Muscle of leg (tissue), 16 donors: ENCODE measurements at places on chromosomes 1 and 21. TPM values are rescaled to one million over a fixed set of nuclear protein-coding genes. Genes with fewer than 3 reads are reported as not detected.

Gene NBPF26
- 36.3 TPM for total RNA-seq

Gene PWP2
- total RNA-seq = 2.4 TPM

Gene HPCAL4
- total RNA-seq = 1.8 TPM

Gene CD84
- total RNA-seq = 2.0 TPM

Gene OR2M3
- total RNA-seq = not detected

DNA sequence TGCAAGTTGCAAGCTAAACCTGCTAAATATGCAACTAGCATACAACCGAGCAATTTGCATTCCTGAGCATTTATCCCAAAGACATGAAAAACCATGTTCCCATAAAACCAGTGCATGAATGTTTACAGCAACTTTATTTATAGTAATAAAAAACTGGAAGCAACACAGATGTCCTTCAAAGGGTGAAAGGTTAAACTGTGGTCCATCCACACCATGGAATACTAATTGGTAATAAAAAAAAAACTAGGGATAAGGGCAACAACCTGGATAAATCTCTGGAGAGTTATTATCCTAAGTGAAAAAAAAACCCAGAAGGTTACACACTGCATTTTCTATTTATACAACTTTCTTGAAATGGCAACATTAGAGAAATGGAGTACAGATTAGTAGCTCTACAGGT is 474.1 kb downstream of the SMYD3 start:
- H3K36me3 ChIP-seq = no peaks in the 10 kb centered on the region
- DNase-seq = no peak
- no peaks in the 10 kb centered on the region for H3K27me3 ChIP-seq
- no peak overlapping the region for H3K4me3 ChIP-seq
- H3K4me1 ChIP-seq = no peaks in the 10 kb centered on the region

DNA sequence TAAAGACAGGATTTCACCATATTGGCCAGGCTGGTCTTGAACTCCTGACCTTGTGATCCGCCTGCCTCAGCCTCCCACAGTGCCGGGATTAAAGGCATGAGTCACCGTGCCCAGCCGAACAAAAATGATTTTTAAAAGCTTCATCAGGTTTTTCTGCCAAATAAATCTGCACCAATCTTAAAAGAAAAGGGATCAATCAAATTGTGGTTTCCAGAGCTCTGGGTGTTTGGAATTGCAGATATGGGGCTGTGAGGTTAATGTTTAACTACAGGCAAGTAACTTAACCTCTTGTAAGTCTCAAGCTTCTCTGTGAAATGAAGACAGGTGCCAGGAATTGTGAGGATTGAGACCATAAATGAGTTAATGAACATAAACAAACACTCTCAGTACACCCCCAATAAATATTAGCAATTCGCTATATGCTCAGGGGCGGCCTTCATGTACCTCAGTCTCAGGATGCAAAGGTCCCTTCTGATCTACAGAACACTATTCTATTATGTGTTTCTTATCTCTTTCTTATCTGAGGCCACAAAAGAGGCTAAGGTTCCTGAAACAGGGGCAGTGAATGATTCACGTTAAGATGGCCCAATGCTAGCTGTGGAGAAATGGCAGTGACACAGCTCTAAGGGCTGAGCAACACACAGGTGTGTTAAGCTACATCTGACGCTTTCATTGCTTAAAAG is 7.1 kb upstream of the GNPAT start:
- no peak for DNase-seq
- peaks cover 12% of the 10 kb centered on the region for H3K4me1 ChIP-seq
- H3K27me3 ChIP-seq = no peaks in the 10 kb centered on the region
- H3K27ac ChIP-seq = no peak overlapping the region
- H3K4me3 ChIP-seq = no peak overlapping the region
- peaks cover 21% of the 10 kb centered on the region for H3K36me3 ChIP-seq

- peak; percentile 24 for DNase-seq
- no peak overlapping the region for H3K27ac ChIP-seq
- no peak overlapping the region for H3K4me3 ChIP-seq
Measured at GRCh38 chr1:231807541-231807940, 181.0 kb downstream of the DISC1 start.

- no peak overlapping the region for H3K4me3 ChIP-seq
- peaks cover 41% of the 10 kb centered on the region for H3K36me3 ChIP-seq
- H3K27ac ChIP-seq = no peak overlapping the region
- no peaks in the 10 kb centered on the region for H3K4me1 ChIP-seq
Measured at GRCh38 chr1:27816921-27817630, 13.5 kb upstream of the PPP1R8 start.

GRCh38 chr1:81512252-81513003 is 288.3 kb upstream of the ADGRL2 start:
- H3K36me3 ChIP-seq = no peaks in the 10 kb centered on the region
- H3K4me3 ChIP-seq = no peak overlapping the region
- H3K27me3 ChIP-seq = no peaks in the 10 kb centered on the region

DNA sequence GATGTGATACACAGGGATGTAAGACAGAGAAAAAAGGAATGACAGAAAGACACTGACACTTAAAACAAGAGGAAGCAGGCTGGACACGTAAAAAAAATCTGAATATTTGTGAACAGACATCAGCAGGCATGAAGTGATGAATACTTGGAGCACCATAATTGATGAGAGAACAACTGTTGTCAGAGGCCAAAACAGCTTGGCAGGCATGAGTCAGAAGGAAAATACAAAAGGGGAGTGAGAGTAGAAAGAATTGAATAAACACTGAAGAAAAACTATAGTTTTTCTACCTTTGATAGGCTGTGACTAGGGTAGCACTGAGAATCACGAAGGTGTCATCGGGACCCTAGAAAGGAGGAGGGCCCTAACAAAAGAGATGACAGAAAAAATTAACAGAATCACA is 21.6 kb upstream of the GUCA2A start:
- peaks cover 31% of the 10 kb centered on the region for H3K36me3 ChIP-seq
- H3K27ac ChIP-seq = no peak overlapping the region
- DNase-seq = peak; percentile 59
- H3K4me3 ChIP-seq = no peak overlapping the region
- no peaks in the 10 kb centered on the region for H3K4me1 ChIP-seq

DNA sequence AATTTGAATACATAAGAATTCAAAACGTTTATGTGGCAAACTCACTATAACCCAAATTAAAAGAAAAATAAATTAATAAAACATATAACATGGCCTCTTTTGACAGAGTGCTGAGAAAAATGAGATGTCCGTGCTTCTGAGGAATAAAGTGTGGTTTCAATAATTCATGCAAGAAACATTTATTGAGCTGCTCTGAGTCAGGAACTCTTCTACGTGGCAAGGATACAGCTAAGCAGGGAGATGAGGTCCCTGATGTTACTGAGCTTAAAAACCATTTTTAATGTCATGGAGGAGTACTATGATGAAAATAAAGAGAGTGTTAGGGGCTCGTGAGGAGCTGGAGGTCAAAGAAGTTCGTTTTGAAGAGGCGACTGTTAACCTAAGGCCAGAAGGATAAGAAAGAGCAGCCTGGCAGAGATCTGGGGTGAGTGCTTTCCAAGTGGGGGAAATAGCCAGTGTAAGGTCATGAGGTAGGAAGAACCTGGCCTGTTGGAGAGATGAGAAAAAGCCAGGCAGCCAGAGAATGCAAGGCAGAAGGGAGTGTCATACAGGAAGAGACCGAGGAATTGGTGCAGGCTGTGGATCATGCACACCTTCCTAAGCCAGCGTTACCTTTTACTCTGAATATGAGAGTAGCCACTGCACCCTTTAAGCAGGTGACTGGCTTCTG is 182.2 kb upstream of the DUSP10 start:
- H3K4me1 ChIP-seq = no peaks in the 10 kb centered on the region
- DNase-seq = no peak
- no peak overlapping the region for H3K27ac ChIP-seq
- H3K36me3 ChIP-seq = no peaks in the 10 kb centered on the region
- H3K4me3 ChIP-seq = no peak overlapping the region

GRCh38 chr1:214364386-214364785 is 83.4 kb downstream of the SMYD2 start:
- peaks cover 50% of the 10 kb centered on the region for H3K36me3 ChIP-seq
- no peak overlapping the region for H3K27ac ChIP-seq
- peak; percentile 75 for DNase-seq
- no peaks in the 10 kb centered on the region for H3K27me3 ChIP-seq
- H3K4me1 ChIP-seq = peaks cover 18% of the 10 kb centered on the region

DNA sequence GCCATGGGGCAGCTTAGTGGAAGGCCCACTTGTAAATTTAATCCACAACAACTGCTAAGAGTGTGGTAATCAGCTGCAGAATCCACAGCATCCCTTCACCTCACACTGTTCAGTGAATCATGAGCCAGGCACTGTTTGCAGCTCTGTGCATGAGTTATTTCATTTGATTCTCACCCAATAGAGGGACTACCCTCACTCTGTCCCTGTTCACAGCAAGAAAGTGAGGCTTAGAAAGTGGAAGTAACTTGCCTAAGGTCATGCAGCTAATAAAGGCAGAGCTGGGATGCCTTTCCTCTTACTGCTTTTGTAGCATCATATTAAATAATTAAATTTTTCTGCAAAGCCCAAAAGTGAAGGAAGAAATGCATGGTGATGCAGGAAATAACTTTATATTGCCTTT is 346.5 kb upstream of the PLD5 start:
- no peak for DNase-seq
- no peak overlapping the region for H3K27ac ChIP-seq
- H3K4me1 ChIP-seq = no peaks in the 10 kb centered on the region
- H3K4me3 ChIP-seq = no peak overlapping the region

GRCh38 chr1:225592362-225593025 is 60.4 kb downstream of the ENAH start:
- peaks cover 5% of the 10 kb centered on the region for H3K4me1 ChIP-seq
- peak; percentile 63 for DNase-seq
- H3K4me3 ChIP-seq = no peak overlapping the region
- H3K27me3 ChIP-seq = no peaks in the 10 kb centered on the region
- no peaks in the 10 kb centered on the region for H3K36me3 ChIP-seq

- no peak overlapping the region for H3K4me3 ChIP-seq
- H3K4me1 ChIP-seq = peaks cover 36% of the 10 kb centered on the region
- H3K27ac ChIP-seq = no peak overlapping the region
- peak; percentile 15 for DNase-seq
- H3K36me3 ChIP-seq = no peaks in the 10 kb centered on the region
- H3K27me3 ChIP-seq = no peaks in the 10 kb centered on the region
Measured at GRCh38 chr1:231723146-231723545, 96.6 kb downstream of the DISC1 start.

GRCh38 chr1:174039027-174039426 is 16.9 kb upstream of the RC3H1 start:
- no peaks in the 10 kb centered on the region for H3K4me1 ChIP-seq
- no peak overlapping the region for H3K27ac ChIP-seq
- no peaks in the 10 kb centered on the region for H3K27me3 ChIP-seq
- peak; percentile 7 for DNase-seq
- no peaks in the 10 kb centered on the region for H3K36me3 ChIP-seq

DNA sequence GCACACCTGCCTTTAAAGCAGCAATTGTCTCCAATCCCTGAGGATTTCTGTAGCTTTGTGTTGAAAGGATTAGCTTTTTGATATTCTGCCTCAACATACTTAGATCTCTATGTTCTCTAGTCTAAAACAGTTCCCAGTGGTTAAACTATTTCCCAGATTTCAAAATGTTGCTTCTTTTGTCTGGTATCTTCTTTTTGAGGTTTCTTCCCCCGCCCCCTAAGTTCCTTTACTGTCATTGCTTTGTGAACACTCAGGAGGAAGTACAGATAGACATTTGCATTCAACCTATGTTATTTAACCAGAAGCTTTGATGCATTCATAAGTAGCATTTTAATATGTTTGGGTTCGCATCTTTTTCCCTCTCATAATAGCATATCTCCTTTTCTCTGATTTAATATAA is 33.5 kb downstream of the CYYR1 start:
- H3K27me3 ChIP-seq = no peaks in the 10 kb centered on the region
- no peaks in the 10 kb centered on the region for H3K4me1 ChIP-seq
- H3K27ac ChIP-seq = no peak overlapping the region
- no peak overlapping the region for H3K4me3 ChIP-seq

- H3K4me3 ChIP-seq = no peak overlapping the region
- peaks cover 22% of the 10 kb centered on the region for H3K4me1 ChIP-seq
- peaks cover 7% of the 10 kb centered on the region for H3K36me3 ChIP-seq
- DNase-seq = no peak
Measured at GRCh38 chr1:150280138-150280707, 2.1 kb upstream of the CIART start.
